Fibroblast of skin of scalp (primary cell): ENCODE measurements at places on chromosomes 2 and 18.

- no peak for DNase-seq
These were observed 105.6 kb upstream of the CD302 start for GRCh38 chr2:159903443-159904126.

- no peak for DNase-seq
These were observed 36.6 kb upstream of the GATA6 start for GRCh38 chr18:22132763-22133162.

- DNase-seq, result no peak
These were observed 45.6 kb downstream of the TRIB2 start for GRCh38 chr2:12762337-12762736.

DNA sequence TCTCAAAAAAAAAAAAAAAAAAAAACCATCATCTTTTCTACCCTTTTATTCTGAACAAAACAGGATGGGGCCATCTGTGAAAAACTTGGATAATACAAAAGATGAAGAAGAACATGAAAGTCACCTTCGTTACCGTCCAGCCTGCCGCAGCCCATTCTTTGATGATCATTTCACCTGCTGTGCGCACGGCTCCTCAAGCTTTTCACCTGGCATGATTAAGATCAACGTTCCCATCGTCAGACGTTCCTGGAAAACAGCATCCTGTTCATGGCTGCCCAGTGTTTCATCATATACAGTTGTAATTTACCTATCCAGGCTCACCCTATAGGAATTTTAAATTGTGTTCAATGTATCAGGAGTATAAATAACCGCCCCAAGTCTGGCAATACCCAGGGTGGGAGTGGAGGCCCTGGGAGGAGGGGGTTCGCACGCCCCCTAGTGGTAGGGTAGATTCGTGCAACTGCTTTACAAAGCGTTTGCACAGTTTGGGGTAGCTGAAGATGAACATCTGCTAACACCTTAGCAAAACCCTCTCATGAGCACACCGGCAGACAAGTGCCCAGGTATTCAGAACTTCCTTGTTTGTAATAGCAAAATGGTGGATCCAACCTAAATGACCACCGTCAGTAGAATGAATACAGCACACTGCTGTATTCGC, 49.0 kb upstream of the GLI2 start:
- no peak for DNase-seq

- DNase-seq, result peak; percentile 0
These were observed 271.0 kb upstream of the GALNT5 start for GRCh38 chr2:156986339-156986988.

GRCh38 chr2:64565949-64566710, 42.0 kb downstream of the AFTPH start:
- no peak for DNase-seq

GRCh38 chr2:84243788-84244733, 215.0 kb downstream of the SUCLG1 start:
- no peak for DNase-seq

- peak; percentile 6 for DNase-seq
These were observed 231.7 kb downstream of the ARL6IP6 start for GRCh38 chr2:152950126-152950525.

- DNase-seq, result peak; percentile 80
These were observed 84.0 kb downstream of the EVA1A start for GRCh38 chr2:75476761-75477160.

GRCh38 chr2:141517180-141517851, 613.5 kb downstream of the LRP1B start:
- no peak for DNase-seq

- DNase-seq, result peak; percentile 41
These were observed 15.6 kb downstream of the TRABD2A start for GRCh38 chr2:84865181-84865783.

DNA sequence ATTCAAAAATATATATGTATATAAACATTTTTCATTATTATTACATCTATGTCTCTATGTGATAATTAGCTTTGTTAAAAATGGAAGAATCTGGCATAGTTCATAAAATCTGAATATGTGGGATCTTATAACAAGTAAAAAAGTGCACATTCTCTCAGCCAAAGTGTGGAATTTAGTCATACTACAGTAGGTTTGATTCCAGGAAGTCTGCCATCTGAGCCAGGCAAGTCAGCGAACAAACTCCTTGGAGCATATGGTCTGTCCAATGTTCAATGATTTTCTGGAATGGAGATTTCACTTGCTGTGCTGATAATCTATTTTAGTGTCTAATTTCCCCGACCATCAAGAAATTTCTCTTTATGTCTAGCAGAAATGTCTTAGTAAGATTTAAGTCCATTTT, 1033.2 kb upstream of the NXPH2 start:
- DNase-seq, result no peak

DNA sequence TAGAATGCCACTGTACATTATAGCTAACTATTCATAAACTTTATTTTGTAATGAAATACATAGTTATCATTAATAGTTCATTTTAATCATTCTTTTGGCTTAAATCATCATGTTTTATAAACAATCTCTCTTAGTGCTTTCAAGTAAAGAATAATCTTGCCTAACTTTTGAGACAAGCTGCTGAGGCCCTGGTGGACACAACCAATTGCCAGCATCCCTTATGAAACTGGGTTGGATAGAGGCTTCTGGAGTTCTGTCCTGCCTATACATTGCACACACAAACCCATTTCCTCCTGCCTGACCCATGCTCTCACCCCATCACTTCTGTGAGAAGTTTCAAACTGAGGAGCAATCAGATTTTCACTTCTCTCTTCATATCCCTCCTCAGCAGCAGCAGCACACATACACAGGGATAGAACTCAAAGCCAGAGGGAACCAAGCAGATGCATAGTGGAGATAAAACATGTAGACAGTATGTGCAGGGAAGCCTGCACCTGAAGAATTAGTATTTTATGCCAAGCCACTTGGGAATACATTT, 450.0 kb upstream of the SLC14A2 start:
- no peak for DNase-seq

GRCh38 chr2:225512876-225513540, 113.5 kb downstream of the NYAP2 start:
- peak; percentile 5 for DNase-seq

- DNase-seq, result no peak
These were observed 3.8 kb downstream of the LIPG start for GRCh38 chr18:49565612-49566011.

GRCh38 chr2:232390661-232391060, 12.1 kb downstream of the ALPP start:
- DNase-seq, result no peak

DNA sequence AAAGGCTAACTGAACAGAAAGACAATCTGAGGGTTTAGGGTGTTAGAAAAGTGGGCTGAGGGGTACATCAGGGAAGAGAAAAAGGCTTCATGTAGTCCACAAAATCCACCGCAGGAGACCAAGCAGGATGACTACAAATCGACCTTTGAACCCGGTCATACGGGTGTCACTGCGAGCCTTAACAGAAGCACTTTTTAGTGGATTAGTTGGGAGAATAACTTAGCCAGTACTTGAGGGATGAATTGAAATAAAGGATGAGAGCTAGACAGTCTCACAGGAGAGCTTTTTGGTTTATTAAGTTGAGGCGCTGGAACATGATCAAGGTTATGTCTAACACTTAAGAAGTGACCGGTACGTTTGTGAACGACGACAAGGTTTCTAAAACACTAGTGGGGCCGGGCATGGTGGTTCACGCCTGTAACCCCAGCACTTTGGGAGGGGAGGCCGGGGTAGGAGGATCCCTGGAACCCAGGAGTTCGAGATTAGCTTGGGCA, 217.7 kb downstream of the MCFD2 start:
- no peak for DNase-seq

- no peak for DNase-seq
These were observed 56.3 kb downstream of the GREB1L start for GRCh38 chr18:21298351-21298750.

DNA sequence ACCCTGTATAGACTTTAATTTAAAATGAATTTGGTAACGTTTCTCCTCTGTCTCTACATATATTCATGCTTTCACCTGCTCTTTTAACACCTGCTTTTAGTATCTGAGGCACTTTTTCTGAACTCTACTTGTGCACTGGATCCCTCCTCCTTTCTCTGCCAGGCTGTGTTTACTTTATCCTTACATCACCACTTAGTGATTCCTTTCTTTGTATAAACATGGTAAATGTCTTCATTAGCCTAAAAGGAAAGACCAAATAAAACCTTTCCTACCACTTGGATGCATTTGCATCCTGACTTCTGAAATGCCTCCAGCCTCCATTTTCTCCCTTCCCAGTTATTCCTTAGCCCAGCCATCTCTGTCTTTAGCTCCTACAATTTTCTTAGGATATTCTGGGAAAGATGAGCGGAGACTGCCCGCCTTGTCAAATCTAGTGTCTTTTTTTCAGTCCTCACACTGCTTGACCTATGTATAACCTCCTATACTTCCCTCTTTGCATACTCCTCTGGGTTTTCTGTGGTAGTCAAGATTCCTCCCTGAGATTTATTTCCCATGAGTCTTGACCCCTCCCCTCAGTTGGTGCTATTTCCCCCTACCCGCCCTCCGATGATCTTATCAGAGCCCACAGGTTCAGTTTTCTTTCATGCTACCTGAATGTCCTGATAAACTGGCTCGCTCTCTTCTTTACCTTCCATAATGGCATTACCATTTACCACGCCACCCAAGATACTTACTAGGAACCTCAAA, 44.8 kb downstream of the REL start:
- peak; percentile 24 for DNase-seq

DNA sequence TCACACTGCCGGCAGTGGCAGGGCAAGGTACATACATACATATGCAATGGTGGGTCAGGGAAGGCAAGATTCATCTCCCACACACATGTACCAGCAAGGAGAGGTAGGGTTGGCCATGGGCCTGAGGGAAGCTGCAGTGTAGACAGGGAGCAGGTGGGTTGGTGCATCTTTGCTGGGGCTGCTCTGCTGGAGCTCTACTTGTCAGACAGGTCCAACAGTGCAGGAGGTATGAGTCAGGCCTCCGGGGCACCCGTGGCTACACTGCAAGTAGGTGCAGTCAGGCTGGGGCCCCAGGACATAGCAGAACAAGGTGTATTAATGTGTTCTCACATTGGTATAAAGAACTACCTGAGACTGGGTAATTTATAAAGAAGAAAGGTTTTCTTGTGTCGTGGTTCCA, 281.1 kb upstream of the COL3A1 start:
- DNase-seq, result no peak
